Cerebellar nuclear complex (tissue), 1 donor: ENCODE measurements at places on chromosomes 5 and 9.
A peak's percentile ranks its signal among the peaks of the same experiment; 100 is the strongest.

- DNase-seq, result no peak
Measured at GRCh38 chr9:93022066-93022465, 36.4 kb upstream of the SUSD3 start.

GRCh38 chr5:74491586-74491985 lies 148.9 kb downstream of the ENC1 start:
- DNase-seq, result no peak

GRCh38 chr5:1086871-1087270 lies 25.0 kb downstream of the SLC12A7 start:
- DNase-seq, result no peak

DNA sequence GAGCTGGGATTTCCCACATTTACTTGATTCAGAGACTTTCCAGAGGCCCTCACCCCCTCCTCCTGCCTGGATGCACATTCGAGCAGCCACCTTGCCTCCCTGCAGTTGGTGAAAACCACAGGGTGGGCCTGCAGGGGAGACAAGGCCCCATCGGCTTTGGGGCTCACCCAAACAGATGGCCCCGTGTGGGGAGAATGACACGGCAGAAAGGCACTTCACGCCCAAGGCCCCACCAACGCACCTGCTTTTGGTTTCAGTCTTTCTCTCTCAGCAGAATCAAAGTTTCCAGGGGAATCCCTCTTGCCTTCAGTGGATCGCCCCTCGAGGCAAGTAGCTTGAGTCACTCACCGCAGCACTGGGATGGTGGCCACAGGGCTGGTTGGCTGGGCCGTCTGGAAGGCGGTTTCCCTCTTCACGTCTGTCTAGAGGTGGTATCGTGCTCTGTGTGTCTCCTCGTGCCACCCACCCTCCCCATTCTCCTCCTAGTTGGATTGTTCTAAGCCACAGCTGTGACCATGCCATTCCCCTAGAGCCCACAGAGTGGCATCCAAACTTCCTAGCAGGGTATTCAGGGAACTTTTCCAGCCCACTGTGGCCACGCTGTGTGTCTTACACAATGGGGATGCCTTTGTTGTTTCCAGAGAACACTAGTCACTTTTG lies 31.8 kb downstream of the SEC61B start:
- no peak for DNase-seq

DNA sequence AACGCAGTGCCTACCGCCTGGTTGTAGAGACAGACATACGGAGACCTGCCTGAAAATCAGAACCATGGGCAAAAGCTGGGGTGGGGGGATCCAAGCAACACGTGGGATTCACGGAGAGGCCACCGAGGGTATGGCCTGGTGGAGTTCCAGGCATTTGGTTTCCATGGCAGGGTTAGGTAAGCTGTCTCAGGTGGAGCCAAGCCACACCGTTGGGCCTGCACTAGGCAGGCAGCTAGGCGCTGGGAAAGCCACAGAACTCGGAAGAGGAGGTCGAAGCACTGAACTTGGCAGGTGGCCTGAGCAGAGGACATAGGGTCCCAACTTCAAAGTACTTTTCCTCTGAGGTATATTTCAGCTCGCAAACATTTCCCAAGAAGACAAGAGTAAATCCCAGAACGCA lies 111.6 kb downstream of the ISL1 start:
- no peak for DNase-seq

GRCh38 chr9:118533101-118533500 lies 828.9 kb downstream of the TLR4 start:
- DNase-seq, result no peak

- DNase-seq, result no peak
Measured at GRCh38 chr5:173653822-173654523, 37.5 kb upstream of the BOD1 start.

DNA sequence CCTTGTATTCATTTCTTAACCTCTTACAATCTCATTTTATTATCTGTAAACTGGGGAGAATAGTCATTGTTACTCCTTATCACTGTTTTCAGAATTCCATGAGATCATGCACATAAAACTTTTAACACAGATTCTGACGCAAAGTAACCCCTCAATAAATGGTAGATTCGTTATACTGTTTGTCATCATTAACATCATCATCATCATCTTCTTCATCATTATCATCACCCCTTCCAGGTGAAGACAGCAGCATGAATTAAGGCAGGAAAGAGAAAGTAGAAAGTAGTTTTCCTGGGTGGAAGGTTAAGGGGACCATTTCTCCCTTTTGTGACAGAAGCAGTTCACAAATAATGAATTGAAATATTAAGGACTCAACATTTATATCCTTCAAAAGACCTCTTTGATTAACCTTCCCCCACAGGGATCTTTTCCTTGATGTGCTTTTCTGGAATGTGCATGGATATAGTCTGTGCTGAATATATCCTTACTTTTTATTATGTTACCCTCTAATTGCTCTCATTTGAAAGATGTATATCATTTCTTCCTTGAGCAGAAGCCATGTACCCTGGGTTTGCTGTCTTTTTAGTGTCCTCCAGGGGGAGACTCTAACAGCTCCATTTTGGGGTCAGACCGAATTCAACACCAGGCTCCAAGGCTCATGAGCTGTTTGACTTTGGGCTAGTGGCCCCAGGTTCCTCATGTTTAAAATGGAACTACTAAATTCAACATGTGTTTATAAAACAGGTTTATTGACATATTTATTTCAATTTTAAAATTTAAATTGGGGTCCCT lies 1029.9 kb upstream of the WWC1 start:
- no peak for DNase-seq

- no peak for DNase-seq
Measured at GRCh38 chr5:133354323-133355185, 257.8 kb downstream of the FSTL4 start.

- no peak for DNase-seq
Measured at GRCh38 chr5:123598028-123598689, 86.2 kb downstream of the CSNK1G3 start.

- DNase-seq, result no peak
Measured at GRCh38 chr5:15501091-15501791, 1.3 kb downstream of the FBXL7 start.

DNA sequence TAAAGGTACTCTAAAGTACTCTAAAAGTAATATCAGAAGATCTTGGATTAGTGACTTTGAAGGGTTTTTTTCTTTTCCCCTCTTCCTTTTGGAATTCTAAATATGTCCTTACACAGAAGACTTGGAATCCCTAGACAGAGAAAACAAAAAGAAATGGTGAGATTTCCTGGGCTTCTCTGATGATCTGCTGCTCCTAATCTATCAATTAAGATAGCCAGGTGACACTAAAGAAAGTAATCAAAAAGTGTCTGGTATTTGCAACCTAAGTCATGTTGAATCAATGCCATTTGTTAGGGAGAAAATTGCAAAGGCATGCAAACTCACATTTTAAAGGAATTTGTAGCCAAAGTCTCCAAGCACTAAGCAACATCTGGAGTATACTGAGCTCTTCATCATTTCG lies 29.5 kb upstream of the MYO10 start:
- DNase-seq, result no peak

GRCh38 chr5:137304226-137304874 lies 194.8 kb downstream of the SPOCK1 start:
- DNase-seq, result peak; percentile 75

GRCh38 chr5:38745836-38746732 lies 99.7 kb upstream of the OSMR start:
- no peak for DNase-seq

- DNase-seq, result no peak
Measured at GRCh38 chr9:136828474-136829140, 13.7 kb upstream of the AJM1 start.

DNA sequence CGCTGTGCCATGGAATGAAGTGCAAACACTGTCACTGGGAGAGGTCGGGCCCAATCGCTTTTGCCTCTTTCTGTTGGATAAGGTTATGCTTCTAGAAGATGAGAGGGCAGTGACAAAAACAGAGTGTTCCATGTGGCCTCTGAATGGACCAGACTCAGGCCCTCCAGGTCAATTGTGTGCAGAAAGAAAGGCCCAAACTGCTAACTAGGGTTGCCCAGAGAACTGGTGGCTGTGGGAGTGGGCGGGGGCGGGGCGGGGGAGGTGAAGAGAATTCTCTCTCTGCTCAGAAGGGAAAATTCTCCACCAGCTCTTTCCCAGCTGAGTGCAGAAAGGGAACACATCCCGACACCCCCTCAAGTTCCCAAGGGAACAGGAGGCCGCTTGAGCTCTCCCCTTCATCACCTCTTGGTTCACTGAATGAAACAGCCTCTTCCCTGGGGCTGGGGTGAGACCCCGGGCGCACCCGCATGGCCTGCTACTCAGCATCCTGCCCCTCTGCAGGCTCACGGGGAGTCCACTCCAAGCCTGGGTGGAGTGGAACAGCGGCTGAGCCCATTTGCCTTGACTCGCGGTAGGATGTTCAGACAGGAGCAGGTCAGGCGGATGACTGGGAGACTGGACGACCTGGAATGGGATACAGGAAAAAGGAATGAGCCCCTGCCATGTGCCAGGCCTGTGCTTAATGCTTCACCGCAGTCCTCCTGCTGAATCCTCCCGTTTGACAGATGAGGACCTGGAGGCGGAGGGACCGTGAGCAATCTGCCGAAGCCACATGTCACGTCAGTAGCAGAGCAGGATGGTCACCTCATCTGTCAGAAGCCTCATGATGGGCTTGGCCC lies 93.8 kb upstream of the FANCC start:
- no peak for DNase-seq

- DNase-seq, result no peak
Measured at GRCh38 chr5:136992796-136993489, 506.2 kb downstream of the SPOCK1 start.

- no peak for DNase-seq
Measured at GRCh38 chr5:16326137-16326536, 139.5 kb downstream of the ZNF622 start.
